Vein endothelial cell (primary cell): ENCODE measurements at places on chromosomes 1 and 21. TPM values are rescaled to one million over a fixed set of nuclear protein-coding genes. Genes with fewer than 3 reads are reported as not detected.

MAP1LC3C gene
- total RNA-seq, result not detected in 2 replicates

GUCA2B gene
- total RNA-seq, result not detected in 2 replicates

SYT6 gene
- not detected in 2 replicates for total RNA-seq

HCRTR1 gene
- 1.3 and 2.0 TPM in 2 replicates for total RNA-seq

UMODL1 gene
- not detected in 2 replicates for total RNA-seq

S100A14 gene
- total RNA-seq, result not detected in 2 replicates

DIO1 gene
- total RNA-seq, result not detected in 2 replicates

BGLAP gene
- 0.19 and 0.33 TPM in 2 replicates for total RNA-seq

CASZ1 gene
- total RNA-seq, result 1.7 and 2.9 TPM in 2 replicates

CFHR4 gene
- total RNA-seq, result not detected in 2 replicates
